ENCODE measurements at places on chromosomes 16 and 17.

DNA sequence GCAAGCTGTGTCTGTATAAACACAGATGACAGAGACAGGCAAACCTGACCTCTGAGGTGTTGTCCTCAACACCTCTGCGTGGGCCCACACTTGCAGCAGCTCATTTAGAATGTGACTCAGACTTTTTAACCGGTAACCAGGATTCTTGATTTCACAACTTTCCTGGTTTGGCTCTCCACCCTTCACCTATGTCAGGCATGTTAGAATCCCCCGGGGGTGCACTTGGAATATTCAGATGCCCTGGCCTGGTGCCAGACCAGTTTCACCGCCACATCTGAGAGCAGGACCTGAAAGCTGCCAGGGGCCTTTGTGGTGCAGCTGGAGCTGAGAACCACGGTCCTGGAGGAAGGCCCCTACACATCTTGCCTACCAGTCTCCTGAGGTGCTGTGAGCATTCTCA, 4.8 kb downstream of the DHODH start:
- peak; percentile 15 for DNase-seq

- peak; percentile 76 for DNase-seq
Observed at GRCh38 chr16:67993207-67994039, 5.9 kb downstream of the DPEP2 start.

- DNase-seq: peak; percentile 32
Observed at GRCh38 chr17:41967141-41967920, 736 bp downstream of the CNP start.

DNA sequence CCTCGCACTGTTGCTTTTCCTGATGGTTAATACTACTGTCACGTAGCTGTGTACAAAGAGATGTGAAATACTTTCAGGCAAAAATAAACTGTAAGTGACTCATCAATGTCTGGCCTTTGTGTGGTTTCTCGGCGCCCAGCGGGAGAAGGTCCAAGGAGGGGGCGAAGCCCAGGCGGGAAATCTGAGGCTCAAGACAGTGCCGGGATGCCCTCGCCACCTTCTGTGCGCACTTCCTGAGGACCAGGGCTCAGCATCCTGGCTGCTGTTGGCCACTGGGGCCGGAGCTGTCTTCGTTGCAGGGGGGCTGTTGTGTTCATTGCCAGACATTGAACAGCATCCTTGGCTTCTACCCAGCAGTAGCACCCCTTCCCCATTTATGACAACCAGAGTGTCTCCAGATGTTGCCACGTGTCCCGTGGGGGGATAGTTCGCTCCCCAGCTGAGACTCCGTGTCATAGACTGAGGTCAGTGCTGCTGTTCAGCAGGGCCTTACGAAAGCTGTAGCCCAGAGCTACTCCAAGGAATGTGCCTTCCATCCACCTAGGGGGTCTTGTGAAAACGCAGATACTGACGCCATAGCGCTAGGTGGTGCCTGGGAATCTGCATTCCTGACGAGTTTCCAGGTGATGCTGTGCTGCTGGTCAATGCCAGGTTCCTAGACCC, 67.3 kb upstream of the PLCG2 start:
- DNase-seq: peak; percentile 91

GRCh38 chr16:49271363-49271762, 10.3 kb downstream of the CBLN1 start:
- DNase-seq: no peak
